ENCODE measurements at places on chromosomes 5 and 9.

GRCh38 chr9:127980060-127980705 is 606 bp downstream of the EEIG1 start:
- DNase-seq = no peak

DNA sequence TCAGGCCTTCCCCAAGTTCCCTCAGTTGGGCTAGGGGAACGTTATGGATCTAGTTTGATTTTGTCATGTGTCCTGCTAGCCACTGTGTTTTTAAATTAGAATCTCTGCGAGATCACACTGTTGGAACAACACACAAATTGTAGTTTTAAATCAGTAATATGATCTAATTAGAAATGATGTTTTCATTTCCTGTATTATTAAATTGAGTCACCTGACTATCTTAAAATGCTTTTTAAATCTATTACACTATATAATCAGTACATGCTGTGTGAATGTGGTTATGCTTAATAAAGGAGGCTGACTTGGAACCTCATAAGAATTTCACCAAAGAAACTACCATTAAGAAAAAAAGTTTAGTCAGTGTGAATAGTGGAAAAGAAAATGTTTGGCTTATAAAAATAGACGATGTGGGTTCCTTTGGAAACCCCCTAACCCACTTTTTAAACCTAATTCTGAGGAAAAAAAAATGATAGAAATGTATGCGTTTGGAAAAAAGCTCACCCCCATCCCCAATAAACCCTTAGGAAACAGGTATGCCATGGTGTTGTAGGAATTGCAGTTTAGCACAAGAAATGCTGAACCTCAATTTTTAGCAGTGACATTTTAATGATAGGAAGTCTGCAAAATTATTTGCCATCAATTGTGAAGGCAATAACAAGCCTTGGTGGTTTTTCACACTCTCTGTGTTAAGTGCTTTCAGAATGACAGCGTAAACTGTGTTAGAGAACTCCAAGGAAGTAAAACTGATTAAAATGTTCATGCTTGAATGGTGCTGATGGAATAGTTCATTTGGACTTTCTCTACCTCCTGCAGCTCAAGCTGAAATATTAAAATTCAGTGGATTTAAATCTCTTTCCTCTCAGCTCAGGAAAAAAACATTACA is 59.0 kb downstream of the TLE4 start:
- no peak for DNase-seq

GRCh38 chr5:149195337-149195887 is 54.1 kb downstream of the ABLIM3 start:
- DNase-seq = no peak

- no peak for DNase-seq
Measured at GRCh38 chr9:82487935-82488312, 499.4 kb downstream of the SPATA31D1 start.

DNA sequence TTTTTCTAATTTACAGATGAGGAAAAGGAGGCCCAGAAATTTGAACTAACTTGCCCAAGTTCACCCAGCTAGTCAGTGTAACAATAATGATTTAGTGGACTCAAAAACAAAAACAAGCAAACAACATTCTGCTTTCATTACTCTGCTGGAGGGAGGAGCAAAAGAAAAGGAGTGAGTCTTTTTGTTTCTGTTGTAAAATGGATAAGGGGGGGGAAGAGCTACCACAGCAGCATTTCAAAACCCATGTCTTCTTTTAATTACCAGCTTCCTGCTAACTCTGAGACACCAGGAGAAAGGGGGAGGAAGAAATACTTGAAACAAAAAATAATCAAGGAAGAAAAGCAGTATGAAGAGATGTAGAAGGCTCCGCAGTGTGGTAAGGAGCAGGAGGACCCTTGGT is 39.2 kb upstream of the EQTN start:
- DNase-seq = no peak

GRCh38 chr9:129809346-129809745 is 6.4 kb downstream of the TOR1B start:
- DNase-seq = no peak

DNA sequence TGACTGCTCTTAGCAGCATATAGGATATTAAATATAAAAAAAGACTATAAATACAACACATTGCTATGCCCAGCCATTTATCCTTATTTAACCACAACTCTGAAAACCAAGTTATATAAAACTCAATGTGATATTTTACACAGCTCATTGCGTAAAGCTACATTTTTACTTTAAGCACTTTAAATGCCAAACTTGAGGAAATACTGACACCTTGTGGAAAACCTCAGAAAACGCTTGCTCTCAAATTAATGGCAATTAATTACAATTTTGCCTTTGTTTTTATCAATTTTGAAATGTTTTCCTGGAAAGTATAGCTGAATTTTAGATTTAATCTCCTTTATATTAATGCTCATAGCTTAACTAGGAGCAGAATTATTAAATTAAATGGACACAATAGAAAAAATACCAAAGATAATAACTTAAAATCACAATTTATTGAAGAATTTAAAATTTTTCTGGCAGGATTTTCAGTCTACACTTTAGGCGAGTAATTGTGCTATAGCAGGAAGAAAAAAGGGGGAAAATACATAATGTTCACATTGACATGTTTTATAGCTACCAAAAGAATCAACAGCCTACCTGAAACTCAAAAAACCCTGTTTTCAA is 25.2 kb upstream of the PLAC8L1 start:
- peak; percentile 37 for DNase-seq

DNA sequence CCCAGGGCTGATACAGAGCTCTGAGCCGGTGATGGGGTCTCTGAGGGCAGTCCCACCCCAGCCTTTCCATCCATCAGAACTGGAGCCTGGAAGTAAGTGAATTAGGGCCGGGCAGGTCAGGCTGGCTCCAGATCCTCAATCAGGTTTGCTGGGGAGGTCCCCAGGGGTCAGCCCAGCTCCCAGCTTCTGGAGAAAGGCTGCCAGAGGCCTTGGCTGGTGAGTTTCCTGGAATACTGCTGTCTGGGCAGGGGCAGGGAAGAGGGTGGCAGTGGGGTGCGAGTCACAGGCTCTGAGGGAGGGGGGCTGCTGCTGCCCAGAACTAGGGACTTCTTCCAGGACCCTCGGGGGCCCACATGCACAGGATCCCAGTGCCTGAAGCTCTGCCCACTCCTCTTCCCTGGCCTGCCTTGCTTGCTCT is 200.6 kb upstream of the MVB12B start:
- DNase-seq = no peak

- DNase-seq = peak; percentile 38
Measured at GRCh38 chr5:55319491-55319890, 11.7 kb downstream of the MTREX start.

DNA sequence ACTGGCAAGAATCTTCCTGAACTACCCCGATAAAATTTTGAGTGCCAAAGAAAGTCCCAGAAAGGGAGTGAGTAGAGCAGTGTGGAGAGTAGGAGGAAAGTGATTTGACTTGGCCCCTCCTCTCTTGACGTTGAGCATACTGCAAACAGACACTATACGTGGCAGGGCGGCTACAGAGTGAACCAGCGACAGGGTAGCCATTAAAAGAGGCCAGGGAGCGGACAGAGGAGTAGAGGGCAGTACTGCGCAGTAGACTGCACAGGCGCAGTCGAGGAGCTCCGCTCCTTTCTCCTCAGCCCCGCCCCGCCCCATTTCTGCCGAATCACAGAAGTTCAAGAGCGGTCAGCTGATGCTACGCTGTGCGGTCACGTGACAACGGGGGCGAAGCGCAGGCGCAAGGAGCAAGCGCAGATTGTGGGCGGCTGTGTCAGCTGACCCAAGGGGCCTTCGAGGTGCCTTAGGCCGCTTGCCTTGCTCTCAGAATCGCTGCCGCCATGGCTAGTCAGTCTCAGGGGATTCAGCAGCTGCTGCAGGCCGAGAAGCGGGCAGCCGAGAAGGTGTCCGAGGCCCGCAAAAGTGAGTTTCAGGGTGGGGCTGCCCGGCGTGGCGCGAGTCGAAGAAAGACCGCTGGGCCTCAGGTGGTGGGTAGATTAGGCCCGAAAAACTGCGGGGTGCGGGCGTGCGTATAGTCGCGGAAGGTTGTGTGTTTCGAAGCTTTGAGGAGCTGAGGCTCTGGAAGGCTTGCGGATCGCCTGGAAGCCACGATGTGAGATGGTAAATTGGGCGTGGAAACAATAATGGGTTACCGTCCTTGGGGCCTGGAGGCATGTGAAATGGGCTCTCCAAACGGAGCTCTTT is at the start of gene ATP6V1G1:
Gene ATP6V1G1, plus strand, starts transcription at position 425 of the 858 bp plus-strand sequence. Its CDS starts 70 bp downstream, at position 495.
- DNase-seq = peak; percentile 99

DNA sequence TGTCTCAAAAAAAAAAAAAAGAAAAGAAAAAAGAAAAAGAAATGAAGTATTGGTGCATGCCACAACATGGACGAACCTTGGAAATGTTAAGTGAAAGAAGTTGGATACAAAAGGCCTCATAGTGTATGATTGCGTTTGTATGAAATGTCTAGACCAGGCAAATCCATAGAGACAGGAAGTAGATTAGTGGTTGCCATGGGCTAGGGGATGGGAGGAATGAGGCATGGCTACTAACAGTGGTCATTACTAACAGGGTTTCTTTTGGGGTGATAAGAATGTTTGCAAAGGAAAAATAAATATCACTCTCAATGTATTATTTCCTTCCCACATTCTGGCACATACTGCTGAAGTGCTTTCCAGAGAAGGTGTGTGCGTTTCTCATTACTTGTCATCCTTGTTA is 44.1 kb downstream of the UGCG start:
- peak; percentile 64 for DNase-seq

GRCh38 chr9:81826517-81826906 is 101.7 kb upstream of the SPATA31D4 start:
- DNase-seq = peak; percentile 20

- no peak for DNase-seq
Measured at GRCh38 chr5:43553381-43553780, 3.5 kb downstream of the PAIP1 start.

DNA sequence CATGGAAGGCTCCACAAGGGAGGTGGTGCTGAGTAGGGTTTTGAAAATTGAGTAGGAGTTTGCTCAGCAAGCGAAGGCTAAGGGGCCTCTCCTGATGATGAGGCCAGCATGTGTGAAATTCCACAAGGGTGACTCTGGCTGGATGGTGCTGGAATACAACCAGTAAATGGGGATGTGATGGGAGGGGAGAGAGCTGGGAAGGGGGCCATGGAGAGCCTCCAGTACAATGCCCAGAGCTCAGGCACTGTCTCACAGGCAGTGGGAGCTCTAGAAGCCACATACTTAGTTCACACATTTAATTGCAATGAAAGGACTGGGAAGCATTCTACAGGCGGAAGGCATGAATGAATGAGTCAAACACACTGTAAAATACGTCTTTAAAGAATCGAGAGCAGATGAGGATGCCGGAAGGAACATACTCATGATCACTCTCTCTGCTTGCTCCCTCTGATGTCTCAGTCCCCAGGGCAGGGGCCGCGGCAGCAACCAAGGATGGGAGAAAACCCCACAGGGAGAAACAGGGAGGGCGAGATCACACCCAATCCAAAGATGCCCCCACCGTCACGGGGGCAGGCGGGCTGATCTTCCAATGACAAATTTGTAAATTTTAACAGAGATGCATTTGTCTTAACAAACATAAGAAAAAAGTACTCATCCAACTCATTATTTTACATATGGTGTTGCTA is 261.0 kb downstream of the NSG2 start:
- peak; percentile 72 for DNase-seq

GRCh38 chr9:10447036-10447435 is 165.8 kb downstream of the PTPRD start:
- no peak for DNase-seq

- peak; percentile 95 for DNase-seq
Measured at GRCh38 chr9:106799152-106799551, 63.8 kb upstream of the ZNF462 start.

DNA sequence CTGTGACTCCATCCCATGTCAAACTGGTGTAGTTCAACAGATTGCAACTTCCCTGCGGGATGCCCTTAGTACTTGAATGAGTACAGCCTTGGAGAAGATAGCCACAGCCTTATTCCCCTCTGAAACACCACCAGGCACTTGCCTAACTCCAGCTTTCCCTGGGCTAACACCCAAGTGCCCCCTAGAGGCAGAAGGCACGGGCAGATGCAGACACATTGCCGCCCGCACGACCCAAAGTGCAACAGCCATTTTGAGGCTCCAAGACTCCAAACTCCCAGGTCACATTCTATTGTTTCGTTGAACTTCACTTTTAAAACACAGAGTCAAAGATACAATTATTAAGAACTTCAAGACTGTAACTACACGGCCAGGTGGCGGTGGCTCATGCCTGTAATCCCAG is 163.6 kb upstream of the CDH6 start:
- no peak for DNase-seq

DNA sequence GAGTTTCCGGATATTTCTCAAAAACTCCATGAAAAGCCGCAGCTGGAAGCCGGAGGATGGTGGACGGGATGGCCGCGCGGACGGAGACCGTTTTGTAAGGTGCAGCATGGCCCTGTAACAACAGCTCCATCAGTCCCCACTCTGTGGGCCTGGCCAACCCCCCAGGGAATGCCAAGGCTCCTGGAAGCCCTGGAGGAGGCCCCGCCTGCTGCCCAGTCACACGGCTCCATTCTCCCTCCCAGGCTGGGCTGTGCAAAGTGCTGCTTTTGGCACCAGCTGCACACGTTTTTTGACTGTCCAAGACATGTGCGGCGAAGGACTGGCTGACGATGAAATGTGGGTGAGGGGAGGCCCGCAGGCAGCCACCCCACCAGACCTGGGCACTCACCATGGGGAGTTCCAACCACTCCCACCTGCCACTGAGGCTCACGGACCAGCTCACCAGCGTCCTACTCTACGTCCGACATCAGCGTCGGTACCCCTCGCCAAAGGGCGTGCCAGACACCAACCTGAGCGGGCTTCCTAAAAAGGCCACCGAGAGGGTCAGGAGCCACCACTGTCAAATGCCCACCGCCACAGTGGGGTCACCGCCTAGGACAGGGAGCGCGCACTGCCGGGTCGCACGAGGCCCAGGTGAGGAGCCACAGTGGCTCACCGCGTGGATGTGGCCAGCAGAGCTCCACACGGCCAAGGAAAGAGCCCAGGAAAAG is 27.3 kb downstream of the PNPLA7 start:
- no peak for DNase-seq

DNA sequence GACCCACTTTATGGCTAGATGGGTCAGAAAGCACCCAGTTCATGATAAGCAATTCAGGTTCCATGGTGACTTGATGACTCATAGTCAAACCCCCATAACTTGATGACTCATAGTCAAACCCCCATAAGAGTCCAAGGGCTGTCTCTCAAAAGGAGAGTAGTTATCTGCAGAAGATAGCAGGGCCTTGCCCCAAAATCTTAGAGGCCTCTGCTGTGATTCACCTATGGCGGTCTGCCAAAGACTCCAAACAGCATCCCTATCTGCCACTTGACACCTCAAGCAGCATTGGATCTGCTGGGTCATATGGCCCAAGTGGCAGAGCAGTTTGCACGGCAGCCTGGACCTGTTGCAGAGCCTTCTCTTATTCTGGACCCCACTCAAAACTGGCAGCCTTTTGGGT is 395.2 kb upstream of the KIF2A start:
- no peak for DNase-seq

- DNase-seq = peak; percentile 29
Measured at GRCh38 chr5:5432020-5432707, 9.7 kb downstream of the ICE1 start.

DNA sequence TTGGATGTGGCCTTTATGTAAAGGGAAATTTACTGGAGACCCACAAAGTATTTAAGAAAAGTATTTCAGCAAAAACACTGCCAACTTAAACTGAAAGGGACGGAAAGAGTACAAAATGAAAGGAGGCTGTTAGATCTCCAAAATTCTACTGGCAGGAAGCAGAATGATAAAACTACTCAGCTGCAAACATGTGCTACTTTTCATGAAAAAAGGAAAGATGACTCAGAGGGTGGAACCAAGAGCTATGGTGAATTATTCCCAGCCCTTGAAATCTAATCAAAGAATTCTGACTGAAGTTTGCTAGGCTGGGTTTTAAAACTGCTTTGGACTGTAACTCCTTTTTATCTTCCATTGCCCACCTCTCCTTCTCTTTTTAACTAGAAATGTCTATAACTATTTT is 58.6 kb upstream of the ZBED3 start:
- DNase-seq = peak; percentile 54
